ENCODE measurements at places on chromosomes 12 and 14. TPM values are rescaled to one million over a fixed set of nuclear protein-coding genes. Genes with fewer than 3 reads are reported as not detected.

Gene OVCH1
- total RNA-seq = not detected

Gene TOMM20L
- total RNA-seq = not detected

Gene CD163L1
- total RNA-seq = 0.35 TPM

Gene MGP
- total RNA-seq = 2.1 TPM

Gene TRAF3
- total RNA-seq = 35.0 TPM

Gene TSHR
- total RNA-seq = not detected

Gene INHBE
- not detected for total RNA-seq

Gene CYP46A1
- 0.52 TPM for total RNA-seq

Gene TAS2R9
- total RNA-seq = not detected

Gene ISCU
- 120 TPM for total RNA-seq

Gene CLEC7A
- total RNA-seq = 0.40 TPM

Gene GUCY2C
- not detected for total RNA-seq

Gene ATP5MC2
- total RNA-seq = 244 TPM

Gene BHLHE41
- 81.0 TPM for total RNA-seq

Gene SLC6A12
- not detected for total RNA-seq

Gene SCNN1A
- total RNA-seq = 2.9 TPM

Gene MPHOSPH9
- 42.5 TPM for total RNA-seq

Gene CPNE6
- total RNA-seq = not detected

Gene ITGB7
- 3.4 TPM for total RNA-seq

Gene ZNF26
- total RNA-seq = 30.2 TPM

Gene CFAP73
- total RNA-seq = not detected

Gene ASIC1
- 6.3 TPM for total RNA-seq

Gene METAP2
- total RNA-seq = 85.5 TPM

Gene TAS2R50
- 0.29 TPM for total RNA-seq

Gene TNFAIP2
- total RNA-seq = 80.7 TPM

Gene NPFF
- total RNA-seq = not detected

Gene SLC25A21
- total RNA-seq = 0.87 TPM

Gene RASSF8
- total RNA-seq = 51.2 TPM

Gene ADCY4
- 0.04 TPM for total RNA-seq

Gene NAB2
- 17.4 TPM for total RNA-seq

Gene P2RX2
- not detected for total RNA-seq

Gene SLC7A8
- 3.8 TPM for total RNA-seq

Gene RNASE2
- total RNA-seq = not detected

Gene RIN3
- 4.8 TPM for total RNA-seq

Gene ADAM20
- total RNA-seq = 0.17 TPM

Gene LALBA
- not detected for total RNA-seq

Gene KRT85
- total RNA-seq = not detected

Gene KRT2
- 0.23 TPM for total RNA-seq

Gene CCDC38
- total RNA-seq = not detected

Gene FAM222A
- total RNA-seq = 11.7 TPM

Gene PTPRR
- total RNA-seq = 3.1 TPM

Gene CLEC1A
- not detected for total RNA-seq

Gene DNAI7
- not detected for total RNA-seq

Gene SCFD1
- total RNA-seq = 72.3 TPM

Gene SLC25A47
- not detected for total RNA-seq

Gene CLEC6A
- total RNA-seq = not detected

Gene TAS2R13
- 0.11 TPM for total RNA-seq

Gene CBLN3
- total RNA-seq = 3.4 TPM

Gene OR4M1
- total RNA-seq = not detected

Gene TCL1B
- not detected for total RNA-seq

Gene ARHGAP9
- not detected for total RNA-seq
